ENCODE measurements at places on chromosomes 1 and 21.
A peak's percentile ranks its signal among the peaks of the same experiment; 100 is the strongest.

DNA sequence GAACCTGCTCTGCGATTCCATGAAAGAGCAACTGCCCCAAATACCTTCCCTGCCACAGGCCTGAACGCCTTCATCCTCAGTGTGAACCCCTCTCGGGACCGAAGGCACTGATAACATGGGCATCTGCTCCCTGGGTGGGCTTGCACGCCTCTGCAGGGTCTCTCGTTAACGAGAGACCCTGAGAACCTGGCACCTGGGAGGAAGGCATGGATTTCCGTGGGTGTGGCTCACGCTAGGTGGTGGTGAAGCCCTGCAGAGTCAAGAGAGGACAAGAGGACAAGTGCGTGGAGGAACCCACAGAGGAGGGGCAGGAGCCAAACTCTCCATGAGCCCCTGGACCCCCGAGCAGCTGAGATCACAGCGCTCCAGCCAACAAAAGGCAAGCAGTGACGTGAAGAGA, 26.8 kb upstream of the COL6A2 start:
- DNase-seq = no peak

- peak; percentile 78 for DNase-seq
These were observed 78.0 kb downstream of the ATP6V1G3 start for GRCh38 chr1:198462365-198463019.

DNA sequence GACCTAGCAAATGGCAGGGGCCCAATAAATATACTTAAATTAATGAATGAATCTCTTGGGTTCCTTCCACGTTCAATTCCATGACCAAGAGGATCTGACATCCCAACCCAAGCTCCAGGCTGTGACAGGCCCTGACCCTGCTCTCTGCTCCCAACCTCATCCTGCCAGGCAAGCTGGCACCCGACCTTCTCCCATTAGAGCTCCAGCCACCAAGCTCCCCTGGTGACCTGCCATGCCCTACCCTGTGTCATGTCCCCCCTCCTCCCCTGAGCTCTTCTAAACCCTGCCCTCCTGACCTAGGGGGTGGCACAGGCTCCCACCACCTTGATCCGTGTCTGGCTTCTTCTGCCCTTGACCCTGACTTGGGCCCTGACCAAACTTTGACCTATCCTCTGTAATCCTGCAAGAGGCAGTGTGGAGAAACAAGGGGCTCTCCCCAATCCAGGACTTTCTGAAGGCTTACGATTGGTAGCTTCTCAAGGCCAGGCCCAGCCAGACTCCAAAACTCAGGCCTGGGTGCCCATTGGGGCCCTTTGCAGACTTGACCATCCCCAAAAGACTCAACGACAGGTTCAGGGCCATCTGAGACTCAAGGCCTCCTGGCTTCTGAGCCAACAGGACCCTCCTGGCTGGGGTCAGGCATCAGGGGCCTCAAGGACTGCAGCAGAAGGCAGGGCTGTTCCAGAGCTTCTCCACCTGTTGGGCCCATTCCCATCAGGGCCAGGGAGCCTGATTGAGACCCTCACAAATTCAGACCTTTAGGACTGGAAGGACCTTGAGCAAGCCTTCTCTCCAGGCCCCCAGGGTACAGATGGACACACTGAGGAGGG, 249.0 kb downstream of the PTPRU start:
- no peak for DNase-seq

GRCh38 chr1:85413169-85413568, 51.8 kb downstream of the DDAH1 start:
- no peak for DNase-seq
